Breast epithelium (tissue), 4 donors: ENCODE measurements at places on chromosomes 3 and 15. TPM values are rescaled to one million over a fixed set of nuclear protein-coding genes. Genes with fewer than 3 reads are reported as not detected.

Gene DPPA2
- total RNA-seq, result not detected

Gene SRGAP3
- total RNA-seq, result 21.5 TPM

Gene GOLGA8F
- not detected for total RNA-seq

Gene RETNLB
- total RNA-seq, result not detected

Gene PTPN23
- total RNA-seq, result 23.3 TPM

Gene ST3GAL6
- total RNA-seq, result 16.1 TPM

Gene SPINK8
- total RNA-seq, result not detected

Gene MUSTN1
- 5.9 TPM for total RNA-seq

Gene LSAMP
- total RNA-seq, result 3.8 TPM

Gene TMPRSS7
- not detected for total RNA-seq

Gene SSUH2
- not detected for total RNA-seq

GRCh38 chr15:71273731-71274447 lies 158.6 kb downstream of the THSD4 start:
- no peak for DNase-seq

DNA sequence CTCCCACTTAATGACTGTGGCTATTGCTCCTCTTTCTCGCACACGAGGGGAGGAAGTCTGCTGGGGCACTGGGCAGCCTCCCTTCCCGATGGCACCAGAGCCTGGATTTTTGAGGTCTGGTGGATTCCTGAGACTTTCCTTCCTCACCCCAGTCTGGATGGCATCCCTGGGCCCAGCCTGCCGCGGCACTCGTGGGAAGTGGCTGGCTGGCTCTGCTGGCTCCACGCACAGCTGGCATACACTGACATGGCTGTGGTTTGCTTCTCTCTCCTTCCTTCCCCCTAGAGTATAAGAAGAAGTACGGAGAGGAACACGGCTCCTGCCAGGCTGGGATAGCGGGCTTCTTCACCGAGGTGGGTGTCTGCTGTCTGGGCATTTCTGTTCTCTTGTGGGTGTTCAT lies 319.8 kb upstream of the LRRFIP2 start:
- DNase-seq, result no peak

DNA sequence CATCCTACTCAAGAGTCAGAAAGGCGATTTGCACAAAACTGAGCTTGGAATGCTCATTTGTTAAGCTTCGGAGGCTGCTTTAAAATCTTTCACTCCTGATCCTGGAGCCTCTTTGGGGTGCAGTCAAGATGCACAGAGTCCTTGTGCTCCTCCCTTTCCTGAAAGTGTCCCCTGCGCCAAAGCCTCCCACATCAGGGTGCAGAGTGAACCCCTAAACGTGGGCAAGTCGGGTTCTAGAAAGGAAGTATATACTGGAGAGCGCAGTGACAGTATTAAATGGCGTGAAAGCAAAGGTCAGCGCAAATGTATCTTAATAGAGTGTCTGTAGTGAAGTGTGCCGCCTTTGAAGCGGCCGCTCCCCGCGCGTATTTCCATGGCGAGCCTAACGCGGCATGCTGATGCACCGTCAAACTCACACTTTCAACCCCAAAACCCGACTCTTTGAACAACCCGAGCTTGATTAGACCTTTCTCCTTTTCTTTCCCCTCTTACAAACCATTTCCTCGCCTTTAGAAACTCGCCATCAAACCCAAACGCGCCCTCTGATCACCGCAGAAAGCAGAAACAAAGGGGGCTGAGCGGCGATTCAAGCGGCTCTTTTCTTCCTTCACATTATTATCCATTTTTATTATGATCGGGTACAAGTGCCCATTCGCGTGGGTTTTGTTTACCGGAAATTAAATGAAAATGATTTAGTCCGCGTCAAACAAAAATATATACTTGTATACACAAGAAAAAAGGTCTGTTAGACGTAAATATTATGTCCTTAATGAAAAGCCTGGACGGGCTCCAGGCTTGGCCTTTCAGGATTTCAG lies 18.3 kb downstream of the ZIC4 start:
- no peak for DNase-seq

DNA sequence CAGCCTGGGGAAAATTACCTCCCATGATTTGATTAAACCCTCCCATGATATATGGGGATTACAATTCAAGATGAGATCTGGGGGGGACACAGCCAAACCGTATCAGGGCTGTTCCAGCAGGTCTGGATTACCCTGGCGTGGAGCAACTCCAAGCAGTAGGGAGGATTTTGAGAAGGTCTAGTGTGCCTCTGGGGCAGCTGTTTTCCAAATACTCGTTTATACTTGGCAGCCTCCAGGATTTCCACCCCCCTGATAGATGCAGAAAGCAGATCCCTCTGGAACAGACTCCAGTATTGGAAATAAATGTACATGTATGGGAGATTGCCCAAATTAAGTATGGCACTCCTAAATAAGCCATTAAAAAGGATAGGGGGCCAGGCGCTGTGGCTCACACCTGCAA lies 7.7 kb upstream of the IRAK2 start:
- DNase-seq, result no peak

DNA sequence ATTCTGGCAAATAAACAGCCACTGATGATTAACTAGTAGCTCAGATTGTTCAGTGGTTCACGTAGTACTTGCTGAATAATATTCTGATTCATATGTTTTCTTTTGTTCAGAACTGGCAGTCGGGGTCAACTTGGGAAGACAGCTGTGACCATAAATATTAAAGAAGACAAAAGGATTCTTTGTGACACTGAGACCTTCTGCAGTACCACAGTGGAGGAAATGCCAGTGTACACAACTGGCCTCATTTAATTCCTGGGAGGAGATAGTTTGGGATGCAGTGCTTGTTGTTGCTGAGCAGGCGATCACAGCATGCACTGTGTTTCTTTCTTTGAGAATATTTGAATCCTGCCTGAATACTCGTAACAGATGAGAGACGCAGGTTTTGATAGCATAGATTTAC lies 26.7 kb upstream of the MCF2L2 start:
- no peak for DNase-seq

DNA sequence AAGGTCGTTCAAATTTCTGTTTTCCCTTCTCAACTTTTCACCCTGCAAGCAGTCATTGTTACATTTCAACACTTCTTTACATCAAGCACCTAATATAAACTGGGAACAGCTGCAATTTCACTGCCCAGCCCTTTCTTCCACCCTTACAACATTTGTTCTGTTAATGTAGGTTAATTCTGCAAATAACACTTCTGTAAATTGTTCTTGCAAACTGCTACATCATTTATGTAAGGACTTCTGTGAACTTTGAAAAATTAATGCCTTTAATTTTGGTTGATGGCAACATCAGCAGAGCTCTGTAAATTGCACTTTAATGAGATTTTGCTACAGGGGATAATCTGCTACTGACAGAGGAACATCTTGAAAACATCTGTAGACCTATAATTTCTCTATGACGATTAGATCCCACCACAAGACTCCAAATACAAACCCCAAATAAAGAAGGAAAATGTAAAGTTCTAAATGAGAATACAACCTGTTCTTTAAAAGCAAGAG lies 93.5 kb downstream of the ZIC4 start:
- DNase-seq, result no peak

- no peak for DNase-seq
Measured at GRCh38 chr15:75695634-75696310, 16.9 kb downstream of the CSPG4 start.

DNA sequence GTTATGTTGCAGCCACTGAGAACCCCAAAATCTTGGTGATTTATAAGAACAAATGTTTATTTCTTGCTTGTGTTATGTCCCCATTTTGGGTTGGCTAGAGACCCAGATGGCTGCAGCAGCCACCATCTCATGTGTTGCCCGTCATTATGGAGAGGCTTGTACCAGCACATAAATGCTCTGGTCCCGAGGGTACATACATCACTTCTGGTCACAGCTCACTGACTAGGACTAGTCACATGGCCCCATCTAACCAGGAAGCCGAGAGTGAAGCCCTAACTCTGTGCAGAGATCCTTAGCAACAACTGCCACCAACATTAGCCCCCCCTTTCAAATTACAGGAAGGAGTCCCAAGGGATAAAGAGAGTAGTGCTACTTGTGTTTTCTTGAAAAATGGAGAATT lies 25.5 kb upstream of the HACD2 start:
- no peak for DNase-seq

GRCh38 chr3:59800481-59800880 lies 750.7 kb upstream of the CFAP20DC start:
- no peak for DNase-seq

GRCh38 chr3:105083945-105084344 lies 282.8 kb upstream of the ALCAM start:
- no peak for DNase-seq

- DNase-seq, result no peak
Measured at GRCh38 chr3:186209810-186210752, 101.2 kb upstream of the ETV5 start.

DNA sequence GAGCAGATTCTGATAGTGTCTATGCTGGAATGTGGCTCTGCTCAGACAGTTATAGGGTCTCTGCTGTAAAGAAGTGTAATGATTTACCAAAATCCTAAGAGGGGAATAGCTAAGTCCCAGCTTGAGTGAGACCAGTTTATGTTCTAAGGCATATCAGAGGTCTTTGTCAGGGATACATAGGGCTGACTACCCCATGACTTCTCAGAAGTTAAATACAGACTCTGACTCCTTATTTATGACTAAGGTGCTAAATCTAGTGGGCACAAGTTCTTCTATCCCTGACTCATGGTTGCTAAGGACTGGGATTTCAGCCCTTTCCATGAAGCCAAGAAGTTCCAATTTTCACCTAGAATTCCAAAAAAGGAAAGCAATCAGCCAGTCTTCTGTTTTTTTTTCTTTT lies 192.6 kb upstream of the POU1F1 start:
- DNase-seq, result no peak

- DNase-seq, result no peak
Measured at GRCh38 chr3:54905261-54905888, 22.5 kb downstream of the LRTM1 start.

GRCh38 chr3:53180305-53181023 lies 19.5 kb downstream of the PRKCD start:
- no peak for DNase-seq

- no peak for DNase-seq
Measured at GRCh38 chr3:189824629-189825312, 193.6 kb downstream of the TP63 start.

DNA sequence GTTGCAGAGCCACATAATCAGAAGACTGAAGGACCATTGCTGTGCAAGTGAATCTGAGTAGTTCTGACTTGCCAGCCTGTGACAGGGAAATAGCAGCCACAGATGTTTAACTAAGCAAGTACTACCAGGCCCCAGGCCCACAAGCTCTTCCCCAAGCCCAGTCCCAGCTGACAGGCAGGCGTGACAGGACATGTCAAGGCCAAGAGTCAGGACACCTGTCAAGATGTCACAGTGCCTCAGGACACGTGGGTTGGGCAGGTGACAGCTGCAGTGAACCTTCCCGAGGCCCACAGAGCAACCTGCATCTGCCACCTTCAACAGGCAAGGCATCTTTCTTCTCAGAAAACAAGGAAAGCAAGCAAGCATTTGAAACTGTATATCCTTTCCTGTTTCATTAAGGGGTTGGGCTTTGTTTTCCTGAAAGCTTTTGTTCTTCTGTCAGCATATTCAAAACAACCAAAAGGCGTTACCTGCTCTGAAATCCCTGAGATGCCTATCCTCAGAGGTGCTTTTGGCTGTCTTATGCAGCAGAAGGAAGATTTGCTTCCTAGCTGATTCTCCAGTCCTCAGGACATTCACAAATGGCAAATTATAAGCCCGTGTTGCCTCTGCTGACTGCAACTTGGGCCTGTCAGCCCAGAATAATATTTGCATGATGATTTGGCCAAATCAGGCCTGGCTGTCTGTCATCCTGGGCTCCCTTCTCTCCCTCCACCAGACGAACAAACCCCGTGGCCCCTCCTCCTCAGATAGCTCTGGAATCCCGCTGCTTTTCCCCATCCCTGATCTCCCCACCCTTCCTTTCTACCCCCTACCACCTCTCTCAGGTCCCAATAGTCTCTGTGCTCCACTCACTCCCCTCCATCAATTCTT lies 171.8 kb upstream of the WNT5A start:
- DNase-seq, result no peak

- no peak for DNase-seq
Measured at GRCh38 chr3:132660052-132660810, at the start of gene UBA5. Gene UBA5 (plus strand): TSS chr3:132660329. CDS start chr3:132660538, 209 bp downstream.

DNA sequence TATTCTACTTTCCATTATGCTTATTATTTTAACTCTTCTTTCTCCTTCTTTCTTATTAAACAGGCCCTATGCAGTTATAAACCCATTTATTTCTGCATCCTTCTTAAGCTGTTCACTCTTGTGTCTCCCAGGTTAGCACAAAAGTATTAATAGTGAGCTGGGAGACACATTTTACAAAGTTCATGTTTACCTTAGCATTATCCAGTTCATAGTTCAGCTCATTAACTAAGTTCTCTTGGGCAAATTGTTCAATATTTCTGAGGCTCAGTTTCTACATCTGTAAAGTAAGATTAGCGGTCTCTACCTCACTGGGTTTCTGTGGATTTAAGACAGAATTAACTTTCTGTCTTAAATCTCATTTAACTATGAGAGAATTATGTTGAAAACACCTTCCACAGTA lies 31.2 kb upstream of the UMPS start:
- no peak for DNase-seq

GRCh38 chr15:60479361-60480110 lies 594 bp upstream of the ICE2 start:
- no peak for DNase-seq

GRCh38 chr15:92393980-92394308 lies 263 bp downstream of the ST8SIA2 start:
- DNase-seq, result no peak

DNA sequence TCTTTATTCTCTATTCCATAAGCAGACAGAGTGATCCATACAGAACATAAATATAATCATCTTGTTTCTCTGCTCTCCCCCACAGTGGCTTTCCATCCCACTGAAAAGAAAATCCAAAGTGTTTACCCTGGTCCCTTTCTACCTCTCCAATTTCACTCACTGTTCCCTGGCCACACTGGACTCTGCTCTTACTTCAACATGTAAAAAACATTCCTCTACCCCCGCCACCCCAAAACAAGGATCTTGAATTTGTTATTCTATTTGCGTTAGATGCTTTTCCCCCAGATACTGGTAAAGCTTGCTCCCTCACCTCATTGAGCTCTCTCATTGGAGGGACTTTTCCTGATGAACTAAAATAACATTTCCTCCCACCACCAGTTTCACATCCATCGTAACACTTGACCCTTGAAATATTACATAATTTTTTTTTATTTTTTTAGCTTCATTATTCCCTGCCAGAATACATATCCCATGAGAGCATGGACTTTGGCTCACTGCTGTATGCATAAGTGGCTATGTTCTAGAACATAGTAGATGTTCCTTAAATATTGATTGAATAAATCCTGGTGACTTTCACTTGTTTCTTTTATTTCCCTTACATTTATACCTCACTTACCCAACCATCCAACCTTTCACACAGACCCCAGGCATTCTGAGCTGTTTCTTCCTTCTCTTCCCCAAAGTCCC lies 162.7 kb upstream of the MEIS2 start:
- DNase-seq, result no peak

GRCh38 chr3:31573036-31573779 lies 40.5 kb downstream of the STT3B start:
- DNase-seq, result no peak

GRCh38 chr3:58071480-58071971 lies 63.3 kb downstream of the FLNB start:
- DNase-seq, result no peak

- no peak for DNase-seq
Measured at GRCh38 chr3:126893651-126894050, 89.3 kb upstream of the PLXNA1 start.
